ENCODE measurements at places on chromosomes 4 and X.

DNA sequence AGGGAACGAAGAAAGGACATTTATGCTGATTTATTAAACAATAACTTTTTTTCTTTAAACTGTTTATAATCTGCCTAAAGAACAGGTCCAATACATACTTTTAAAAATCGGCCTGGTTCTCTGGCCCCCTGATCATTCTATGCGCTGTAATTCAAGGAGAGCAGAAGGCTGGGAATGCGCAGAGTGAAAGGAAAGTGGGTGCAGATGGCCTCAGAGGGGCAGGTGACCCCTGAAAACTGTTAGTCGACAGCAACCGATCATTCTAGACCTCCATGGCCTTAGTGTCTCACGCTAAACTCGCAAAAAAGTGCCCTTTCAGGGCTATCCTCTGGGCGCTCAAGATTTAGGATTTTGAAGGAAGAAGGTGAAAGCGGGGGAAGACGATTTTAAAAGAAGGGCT, 2.2 kb downstream of the PDE5A start:
- H3K4me1 ChIP-seq: no peaks in the 10 kb centered on the region
- H3K36me3 ChIP-seq: no peaks in the 10 kb centered on the region
- H3K4me3 ChIP-seq: no peak overlapping the region
- no peaks in the 10 kb centered on the region for H3K27me3 ChIP-seq
- no peak for DNase-seq
- no peak overlapping the region for H3K27ac ChIP-seq

DNA sequence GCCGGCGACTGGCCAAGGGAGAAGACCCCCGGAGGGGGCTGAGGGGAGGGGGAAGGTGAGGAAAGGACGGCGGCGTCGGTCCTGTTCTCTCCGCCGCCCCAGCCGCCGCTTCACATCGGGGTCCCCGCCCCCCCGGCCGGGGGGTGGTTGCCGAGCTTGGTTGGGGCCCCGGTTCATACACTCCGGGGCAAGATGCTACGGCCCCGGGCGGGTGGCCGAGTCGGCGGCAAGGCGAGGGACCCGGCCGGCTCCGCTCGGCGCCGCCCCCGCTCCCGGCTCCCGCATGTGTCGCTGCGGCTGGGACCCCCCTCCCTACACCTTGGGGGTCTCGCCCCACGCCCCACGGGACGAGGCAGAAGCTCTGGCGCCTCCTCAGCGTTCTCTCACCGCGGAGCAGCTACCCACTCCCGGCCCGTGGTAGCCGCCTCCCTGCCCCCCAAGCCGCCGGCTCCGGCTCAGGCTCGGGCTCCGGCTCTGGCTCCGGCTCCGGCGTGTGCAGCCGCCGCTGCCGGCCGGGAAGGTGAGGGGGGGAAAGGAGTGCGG, 461 bp downstream of the FBXW7 start:
- no peaks in the 10 kb centered on the region for H3K27me3 ChIP-seq
- H3K36me3 ChIP-seq: peaks cover 33% of the 10 kb centered on the region
- H3K4me1 ChIP-seq: peaks cover 42% of the 10 kb centered on the region
- DNase-seq: no peak
- peak overlapping the region; percentile 77 for H3K4me3 ChIP-seq

- no peaks in the 10 kb centered on the region for H3K4me1 ChIP-seq
- H3K27ac ChIP-seq: no peak overlapping the region
- H3K27me3 ChIP-seq: peaks cover 2% of the 10 kb centered on the region
- H3K4me3 ChIP-seq: no peak overlapping the region
Observed at GRCh38 chr4:14880805-14881204, 121.5 kb upstream of the CPEB2 start.

DNA sequence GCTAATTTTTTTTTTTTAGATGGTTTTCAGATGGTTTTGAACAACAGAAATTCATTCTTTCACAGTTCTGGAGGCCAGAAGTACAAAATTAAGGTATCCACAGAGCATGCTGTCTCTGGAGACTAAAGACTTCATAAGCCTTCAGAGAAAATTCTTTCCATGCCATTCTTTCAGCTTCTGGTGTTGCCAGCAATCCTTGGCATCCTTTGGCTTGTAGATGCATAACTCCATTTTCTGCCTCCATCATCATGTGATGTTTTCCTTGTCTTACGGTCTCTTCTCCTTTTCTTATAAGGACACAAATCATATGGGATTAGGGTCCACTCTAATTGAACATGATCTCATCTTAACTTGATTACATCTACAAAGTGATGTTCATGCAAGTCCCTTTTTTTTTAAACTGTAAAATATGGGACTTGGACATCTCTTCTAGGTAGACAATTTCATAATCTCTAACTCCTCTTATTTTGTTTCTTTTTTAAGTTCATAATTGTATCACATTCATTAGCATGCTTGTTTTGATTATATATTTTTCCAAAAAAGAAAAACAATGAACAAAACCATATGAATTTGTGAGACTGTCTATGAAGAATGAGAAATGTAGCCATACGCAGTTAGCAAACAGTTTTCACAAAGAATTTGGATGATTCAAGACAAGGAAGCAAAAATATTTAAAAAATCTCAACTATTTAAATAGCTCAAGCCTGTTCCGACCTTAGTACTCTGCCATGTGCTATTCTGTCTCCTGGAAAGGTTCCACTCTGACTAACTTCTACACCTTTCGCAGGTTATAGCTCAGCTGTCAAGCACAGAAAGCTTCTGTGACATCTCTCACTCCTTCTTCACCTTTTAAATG, 53.1 kb upstream of the GIMD1 start:
- no peaks in the 10 kb centered on the region for H3K27me3 ChIP-seq
- H3K36me3 ChIP-seq: no peaks in the 10 kb centered on the region
- H3K27ac ChIP-seq: no peak overlapping the region
- no peak for DNase-seq
- no peaks in the 10 kb centered on the region for H3K4me1 ChIP-seq

GRCh38 chrX:123603491-123603890, 129.4 kb downstream of the THOC2 start:
- H3K4me1 ChIP-seq: no peaks in the 10 kb centered on the region
- H3K27me3 ChIP-seq: no peaks in the 10 kb centered on the region
- H3K36me3 ChIP-seq: peaks cover 32% of the 10 kb centered on the region
- no peak overlapping the region for H3K4me3 ChIP-seq

DNA sequence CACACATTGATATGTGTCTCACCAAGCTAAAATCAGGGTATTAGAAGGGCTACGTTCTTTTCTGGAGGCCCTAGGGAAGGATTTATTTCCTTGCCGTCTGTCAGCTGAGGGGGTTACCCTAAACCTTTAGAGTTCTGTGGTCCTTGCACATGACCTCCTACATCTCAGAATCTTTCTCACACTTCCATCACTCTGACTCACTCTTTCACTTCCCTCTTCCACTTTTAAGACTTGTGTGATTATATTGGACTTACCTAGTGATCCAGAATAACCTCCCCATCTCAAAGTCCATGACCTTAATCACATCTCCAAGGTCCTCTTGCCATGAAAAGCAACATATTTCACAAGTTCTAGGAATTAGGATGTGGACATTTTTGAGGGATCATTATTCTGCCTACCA, 53.6 kb upstream of the FUNDC1 start:
- no peak overlapping the region for H3K27ac ChIP-seq
- H3K4me1 ChIP-seq: no peaks in the 10 kb centered on the region
- no peaks in the 10 kb centered on the region for H3K27me3 ChIP-seq
- no peaks in the 10 kb centered on the region for H3K36me3 ChIP-seq
- no peak overlapping the region for H3K4me3 ChIP-seq
- no peak for DNase-seq

DNA sequence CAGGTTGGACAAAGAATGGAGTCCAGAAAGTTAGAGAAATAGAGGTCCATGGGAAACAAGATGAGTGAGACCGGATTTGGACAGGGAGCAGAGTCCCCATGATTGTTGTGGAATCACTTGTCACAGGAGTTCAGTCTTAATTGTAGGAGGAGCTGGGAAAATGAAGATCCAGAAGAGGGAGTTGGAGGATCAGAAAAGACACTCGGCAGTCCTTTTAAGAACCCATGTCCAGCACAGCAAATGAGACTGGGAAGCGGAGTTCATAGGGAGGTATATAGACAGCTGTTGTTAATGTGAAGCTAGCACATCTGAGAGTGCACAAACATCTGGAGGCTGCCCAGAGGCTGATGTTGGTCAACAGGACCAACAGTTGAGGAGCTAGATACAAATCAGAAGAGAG, 111.4 kb upstream of the RXFP1 start:
- no peak overlapping the region for H3K4me3 ChIP-seq
- no peak for DNase-seq
- H3K4me1 ChIP-seq: no peaks in the 10 kb centered on the region
- no peaks in the 10 kb centered on the region for H3K27me3 ChIP-seq

DNA sequence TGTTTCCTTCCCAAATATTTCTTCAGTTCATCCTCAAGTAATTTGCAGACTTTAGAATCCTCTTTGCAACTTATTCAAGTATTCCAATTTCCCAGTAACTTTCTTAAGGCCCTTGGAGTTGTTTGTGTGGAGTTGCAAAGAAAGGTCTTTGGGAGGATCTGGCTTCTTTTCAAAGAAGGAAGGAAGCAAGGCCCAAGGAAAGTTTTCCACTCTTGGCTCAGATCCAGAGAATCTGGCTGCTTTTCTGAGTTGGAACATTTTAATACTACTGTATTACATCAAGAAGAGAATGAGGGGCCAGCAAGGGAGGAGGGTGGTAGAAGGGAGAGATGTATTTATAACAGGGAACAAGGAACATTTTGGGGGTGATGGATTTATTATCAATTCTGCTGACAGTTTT, 10.5 kb downstream of the CDX4 start:
- H3K4me1 ChIP-seq: no peaks in the 10 kb centered on the region
- DNase-seq: no peak
- H3K27ac ChIP-seq: no peak overlapping the region
- H3K36me3 ChIP-seq: no peaks in the 10 kb centered on the region

DNA sequence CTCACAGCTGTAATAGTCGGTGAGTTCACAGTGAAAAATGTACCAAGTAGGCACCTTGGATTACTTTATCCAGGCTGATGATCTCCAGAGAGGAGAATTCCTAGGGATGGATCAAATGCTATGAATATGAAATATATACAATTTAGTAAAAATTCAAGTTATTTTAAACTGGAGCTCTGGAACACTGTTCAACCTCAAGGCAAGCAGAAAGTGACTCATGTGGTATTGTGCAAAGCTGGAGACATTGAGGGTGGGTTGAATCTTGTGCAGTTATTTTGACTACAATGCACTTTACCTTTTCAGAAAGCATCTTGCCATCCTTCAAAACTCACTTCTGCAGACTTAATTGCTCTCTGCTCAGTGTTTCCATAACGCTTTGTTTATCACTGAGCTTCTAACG, 43.4 kb downstream of the OSTC start:
- no peaks in the 10 kb centered on the region for H3K36me3 ChIP-seq
- no peak overlapping the region for H3K4me3 ChIP-seq
- no peak for DNase-seq
- H3K4me1 ChIP-seq: no peaks in the 10 kb centered on the region
- no peaks in the 10 kb centered on the region for H3K27me3 ChIP-seq

GRCh38 chr4:125070861-125071260, 243.9 kb upstream of the FAT4 start:
- no peaks in the 10 kb centered on the region for H3K36me3 ChIP-seq
- H3K4me3 ChIP-seq: no peak overlapping the region
- H3K27ac ChIP-seq: no peak overlapping the region
- no peaks in the 10 kb centered on the region for H3K27me3 ChIP-seq
- no peaks in the 10 kb centered on the region for H3K4me1 ChIP-seq

DNA sequence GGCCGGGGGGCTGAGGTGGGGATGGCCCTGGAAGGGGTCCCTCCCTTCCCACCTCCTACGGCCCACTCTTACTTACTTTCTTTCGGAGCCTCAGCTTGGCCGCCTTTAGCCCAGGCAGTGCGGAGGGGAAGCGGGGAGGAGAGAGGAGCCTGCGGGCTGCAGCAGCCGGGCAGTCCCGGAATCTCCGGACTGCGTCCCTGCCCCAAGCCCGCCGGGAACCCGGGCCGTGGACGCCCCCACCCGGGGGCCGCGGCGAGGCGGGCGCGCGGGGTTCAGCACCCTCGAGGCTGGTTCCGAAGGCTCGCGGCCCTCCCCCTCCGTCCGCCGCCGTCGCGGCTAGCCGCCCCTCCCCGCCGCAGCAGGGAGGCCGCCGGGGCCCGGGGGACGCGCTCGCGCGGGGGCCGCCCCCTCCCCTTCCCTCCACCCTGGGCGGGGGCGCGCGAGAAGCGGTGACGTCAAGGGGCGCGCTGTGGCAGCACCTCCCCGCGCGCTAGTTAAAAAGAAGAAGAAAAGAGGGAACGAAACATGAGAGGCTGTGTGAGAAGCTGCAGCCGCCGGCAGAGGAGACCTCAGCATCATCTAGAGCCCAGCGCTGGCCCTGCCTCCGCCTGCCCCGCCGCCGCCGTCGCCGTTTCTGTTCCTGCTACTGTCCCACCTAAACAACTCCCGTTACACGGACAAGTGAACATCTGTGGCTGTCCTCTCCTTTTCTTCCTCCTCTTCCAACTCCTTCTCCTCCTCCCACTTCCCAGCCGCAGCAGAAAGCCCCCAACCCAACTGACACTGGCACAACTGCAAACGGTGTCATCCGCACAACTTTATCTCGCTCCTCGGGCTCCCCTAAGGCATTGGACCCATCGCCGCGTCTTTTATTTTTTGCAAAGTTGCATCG, at the start of gene HHIP:
HHIP (plus strand) TSS at position 526 of the 892 bp plus-strand sequence. CDS start 520 bp downstream, outside the sequence.
- H3K4me3 ChIP-seq: peak within 1 kb of the TSS; percentile 40
- peaks cover 11% of the 10 kb centered on the region for H3K36me3 ChIP-seq
- H3K4me1 ChIP-seq: peaks cover 49% of the 10 kb centered on the region
- H3K27me3 ChIP-seq: no peaks in the 10 kb centered on the region

DNA sequence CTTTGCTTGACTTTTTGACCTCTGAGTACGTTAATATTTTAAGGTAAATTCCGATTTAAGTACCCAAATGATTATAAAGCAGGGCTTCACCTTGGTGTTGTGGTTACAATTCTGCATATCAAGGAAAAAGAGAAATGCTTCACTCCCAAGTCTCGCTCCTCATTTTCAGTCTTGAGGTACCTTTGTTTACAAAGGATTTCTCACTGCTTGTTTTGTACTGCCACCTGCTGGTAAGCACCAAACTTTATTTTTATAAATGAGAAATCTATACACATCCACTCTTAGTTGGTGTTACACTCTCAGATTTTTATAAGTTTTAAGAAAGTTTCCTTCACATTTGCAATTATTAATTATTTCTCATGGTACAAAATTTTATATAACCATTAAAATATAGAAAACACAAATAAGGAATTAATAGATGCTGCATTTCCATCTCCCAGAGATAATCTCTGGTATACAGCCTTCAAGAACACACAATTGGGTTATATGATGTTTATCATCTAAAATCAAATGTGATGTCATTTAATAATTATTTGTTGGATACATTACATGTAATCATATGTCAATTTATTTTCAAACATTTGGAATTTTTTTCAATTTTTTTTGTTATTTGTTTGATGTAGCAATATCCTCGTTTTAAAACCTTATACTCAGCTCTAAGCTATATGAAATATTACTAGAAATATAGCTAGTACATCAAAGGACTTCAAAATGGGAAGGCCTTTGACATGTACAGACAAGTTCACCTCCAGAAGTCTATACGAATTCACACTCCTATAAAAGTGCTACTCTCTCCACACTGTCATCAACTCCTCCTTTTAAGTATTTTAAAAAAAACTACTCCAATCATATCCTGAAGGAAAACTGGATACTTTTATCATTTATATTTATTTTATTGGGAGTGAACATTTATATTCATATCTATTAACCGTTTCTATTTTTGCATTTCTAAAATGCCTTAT, 179.9 kb downstream of the KCNIP4 start:
- H3K4me3 ChIP-seq: no peak overlapping the region
- no peaks in the 10 kb centered on the region for H3K36me3 ChIP-seq
- no peaks in the 10 kb centered on the region for H3K4me1 ChIP-seq
- peak; percentile 5 for DNase-seq
- H3K27me3 ChIP-seq: no peaks in the 10 kb centered on the region
